ENCODE measurements at places on chromosomes 5 and 9.

GRCh38 chr5:172140866-172141265 lies 47.2 kb downstream of the STK10 start:
- DNase-seq, result no peak

- DNase-seq, result no peak
Observed at GRCh38 chr5:104452550-104452949, 890.0 kb upstream of the NUDT12 start.

- DNase-seq, result no peak
Observed at GRCh38 chr9:79430619-79431018, 141.1 kb upstream of the TLE4 start.

GRCh38 chr9:134278286-134278685 lies 48.0 kb upstream of the RXRA start:
- no peak for DNase-seq

GRCh38 chr9:21991072-21991959 lies 2.9 kb downstream of the CDKN2A start:
- no peak for DNase-seq

DNA sequence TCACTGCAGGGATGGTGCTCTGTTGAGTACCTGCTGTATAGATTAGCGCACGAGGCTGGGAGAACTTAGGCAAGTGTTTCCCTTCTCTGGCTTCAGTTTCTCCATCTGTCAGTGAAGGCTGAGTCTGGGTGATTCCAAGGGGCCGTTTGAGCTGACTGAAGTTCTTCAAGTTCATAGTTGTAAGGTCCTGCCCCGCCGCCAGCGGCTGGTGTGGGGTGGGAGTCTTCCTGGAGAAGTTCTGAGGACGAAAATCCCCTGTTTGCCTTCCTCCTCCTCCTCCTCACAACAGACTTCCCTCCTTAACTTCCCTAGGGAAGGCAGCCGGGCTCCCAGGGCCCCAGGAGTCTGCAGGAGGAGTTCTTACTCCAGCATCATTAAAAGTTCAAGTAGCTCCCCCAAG lies 1.7 kb upstream of the HRCT1 start:
- DNase-seq, result no peak

- no peak for DNase-seq
Observed at GRCh38 chr5:372556-372995, 51.1 kb downstream of the AHRR start.

DNA sequence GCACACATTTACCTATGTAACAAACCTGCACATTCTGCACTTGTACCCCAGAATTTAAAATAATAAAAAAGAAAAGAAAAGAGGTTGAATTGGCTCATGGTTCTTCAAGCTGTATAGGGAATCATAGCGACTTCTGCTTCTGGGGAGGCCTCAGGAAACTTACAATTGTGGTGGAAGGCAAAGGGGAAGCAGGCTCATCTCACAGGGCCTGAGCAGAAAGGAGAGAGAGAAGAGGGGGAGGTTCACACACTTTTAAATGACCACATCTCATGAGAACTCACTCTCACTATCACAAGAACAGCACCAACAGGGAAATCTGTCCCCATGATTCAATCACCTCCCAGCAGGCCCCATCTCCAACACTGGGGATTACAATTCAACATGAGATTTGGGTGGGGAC lies 214.6 kb downstream of the CDK5RAP2 start:
- peak; percentile 35 for DNase-seq

- DNase-seq, result peak; percentile 20
Observed at GRCh38 chr9:82560457-82560904, 502.5 kb downstream of the RASEF start.

GRCh38 chr9:131114084-131114535 lies 11.3 kb upstream of the NUP214 start:
- no peak for DNase-seq

DNA sequence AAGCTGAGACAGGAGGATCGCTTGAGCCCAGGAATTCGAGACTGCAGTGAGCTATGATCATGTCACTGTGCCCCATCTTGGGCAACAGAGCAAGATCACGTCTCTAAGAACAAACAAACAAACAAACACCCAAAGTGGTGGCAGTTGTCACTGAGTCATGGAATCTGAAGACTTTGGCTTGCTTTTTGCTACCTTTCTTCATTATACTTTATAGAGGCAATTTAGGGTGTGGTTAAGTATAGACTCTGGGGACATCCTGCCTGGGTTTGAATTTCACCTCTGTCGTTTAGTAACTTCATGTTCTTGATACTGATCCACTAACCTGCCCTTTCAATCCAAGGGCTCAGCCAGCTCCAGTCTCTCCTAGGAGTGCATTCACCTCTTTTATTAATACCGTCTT lies 13.0 kb upstream of the HOMER1 start:
- no peak for DNase-seq

DNA sequence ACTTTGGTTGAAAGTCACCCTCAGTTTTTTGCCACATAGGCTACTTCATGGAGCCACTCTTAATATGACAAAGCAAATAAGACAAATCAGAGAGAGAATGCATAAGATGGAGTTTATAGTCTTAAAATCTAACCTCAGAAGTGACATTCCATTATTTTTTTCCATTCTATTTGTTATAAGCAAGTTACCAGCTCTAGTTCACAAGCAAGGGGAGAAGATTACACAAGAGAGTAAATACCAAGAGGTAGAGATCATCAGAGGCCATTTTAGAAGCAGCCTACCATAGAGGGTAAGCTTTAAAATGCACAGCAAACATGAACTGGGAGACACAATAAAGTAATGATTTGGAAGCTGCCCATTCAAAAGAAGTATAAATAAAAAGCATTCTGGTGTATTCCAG lies 651.3 kb upstream of the MEF2C start:
- no peak for DNase-seq

DNA sequence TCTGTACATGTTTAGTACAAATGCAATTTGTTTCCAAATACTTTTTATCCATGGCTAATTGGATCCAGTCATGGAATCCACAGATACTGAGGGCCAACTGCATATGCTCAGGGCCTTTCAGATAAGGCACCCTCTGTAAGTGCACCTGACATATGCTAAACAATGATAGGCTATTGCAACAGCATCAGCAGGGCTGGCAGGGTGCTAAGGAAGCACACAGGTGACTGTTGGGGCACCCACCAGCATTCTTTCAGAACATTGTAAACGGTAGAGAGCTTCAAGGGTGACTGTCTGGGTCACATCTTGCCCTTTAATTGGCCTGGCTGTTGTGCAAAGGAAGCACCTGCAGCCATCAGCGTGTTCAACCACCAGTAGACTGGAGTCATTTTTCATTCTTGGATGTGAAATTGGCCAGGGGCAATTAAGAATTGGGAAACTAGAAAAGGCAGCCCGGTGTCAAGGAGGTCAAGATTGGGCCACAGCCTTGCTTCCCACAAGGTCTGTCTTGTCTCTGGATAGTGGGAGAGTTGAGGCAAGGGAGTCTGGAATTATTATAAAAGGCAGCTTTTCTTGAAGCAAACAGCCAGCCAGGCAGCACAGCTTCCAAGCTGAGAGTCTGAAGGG lies 129.3 kb upstream of the RAI14 start:
- no peak for DNase-seq

DNA sequence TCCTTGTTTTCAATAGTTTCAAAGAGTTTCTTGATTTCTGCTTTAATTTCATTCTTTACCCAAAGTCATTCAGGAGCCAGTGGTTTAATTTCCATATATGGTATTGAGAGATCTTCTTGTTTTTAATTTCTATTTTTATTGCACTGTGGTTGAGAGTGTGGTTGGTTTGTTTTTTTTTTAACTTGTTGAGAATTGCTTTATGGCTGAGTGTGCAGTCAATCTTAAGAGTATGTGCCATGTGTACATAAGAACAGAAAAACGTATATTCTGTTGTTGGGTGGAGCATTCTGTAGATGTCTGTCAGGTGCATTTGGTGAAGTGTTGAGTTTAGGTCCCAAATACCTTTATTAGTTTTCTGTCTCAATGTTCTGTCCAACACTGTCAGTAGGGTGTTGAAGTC lies 26.7 kb upstream of the IPPK start:
- no peak for DNase-seq

DNA sequence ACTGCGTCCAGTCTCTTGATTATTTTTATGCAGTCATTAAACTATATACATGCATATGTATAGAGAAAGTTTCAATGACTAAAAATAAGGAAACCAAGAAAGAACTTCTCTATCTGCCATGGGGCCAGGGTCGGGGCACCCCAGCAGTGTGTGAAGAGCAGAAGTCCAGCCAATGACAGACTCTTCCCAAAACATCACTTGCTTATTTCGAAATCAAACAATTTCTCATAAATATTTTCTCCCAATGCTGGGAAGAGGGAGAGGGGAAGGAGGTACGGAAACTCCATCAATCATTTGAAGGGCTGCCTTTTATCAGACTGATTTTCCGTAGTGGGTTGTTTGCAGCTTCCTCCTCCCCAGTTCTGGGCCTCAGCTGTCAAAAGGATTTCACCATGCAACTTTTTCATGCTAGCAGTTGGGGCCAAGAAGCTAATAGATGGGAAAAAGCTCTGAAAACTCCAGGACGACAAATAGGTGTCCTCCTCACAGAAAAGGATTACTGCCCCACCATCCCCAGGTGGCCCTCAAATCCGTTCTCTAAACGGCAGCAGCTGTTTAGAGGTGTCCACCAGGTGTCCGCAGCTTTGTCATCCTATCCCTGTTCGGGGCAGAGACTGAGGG lies 617 bp upstream of the FPGS start:
- peak; percentile 76 for DNase-seq

DNA sequence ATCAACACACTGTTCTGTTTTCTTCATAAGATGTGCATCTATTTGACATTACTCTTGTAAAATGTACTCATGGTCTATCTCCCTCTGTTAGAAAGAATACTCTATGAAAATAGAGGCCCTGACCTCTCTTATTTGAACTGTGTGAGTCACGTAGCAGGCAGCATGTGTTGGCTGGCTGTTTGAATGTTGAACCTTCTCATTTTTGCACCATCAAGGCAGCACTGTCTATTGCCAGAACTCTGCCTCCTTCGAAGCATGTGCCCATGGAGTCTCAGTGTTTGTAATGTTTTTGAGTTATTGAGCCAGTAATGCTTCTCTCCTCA lies 144.4 kb downstream of the ALDH1A1 start:
- DNase-seq, result no peak

DNA sequence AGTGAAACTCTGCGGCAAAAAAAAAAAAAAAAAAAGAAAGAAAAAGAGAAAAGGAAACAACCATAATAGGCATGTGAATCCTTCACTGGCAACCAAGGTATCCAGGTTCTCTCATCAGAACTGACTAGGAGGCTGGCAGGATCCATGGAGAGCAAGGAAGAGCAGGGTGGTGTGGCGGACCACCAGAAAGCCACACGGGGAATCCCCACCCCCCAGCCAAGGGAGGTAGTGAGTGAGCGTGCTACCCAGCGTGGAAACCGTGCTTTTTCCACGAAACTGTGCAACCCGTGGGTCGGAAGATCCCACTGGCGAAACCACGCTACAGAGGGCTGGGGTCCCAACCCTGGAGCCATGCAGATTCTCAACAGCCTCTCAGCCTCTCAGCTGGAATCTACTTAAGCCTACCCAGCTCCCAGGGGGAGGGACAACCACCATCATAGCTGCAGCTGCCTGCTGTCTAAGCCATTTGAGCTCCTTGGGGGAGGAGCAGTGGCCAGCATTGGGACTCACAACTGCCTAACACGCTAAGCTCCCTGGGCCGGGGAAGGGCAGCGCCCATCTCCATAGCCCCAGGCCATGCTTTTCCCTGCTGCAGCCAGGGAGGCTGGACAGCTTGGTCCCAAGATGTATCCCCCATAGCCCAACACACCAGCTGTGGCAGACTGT lies 91.6 kb downstream of the PRELID2 start:
- no peak for DNase-seq

DNA sequence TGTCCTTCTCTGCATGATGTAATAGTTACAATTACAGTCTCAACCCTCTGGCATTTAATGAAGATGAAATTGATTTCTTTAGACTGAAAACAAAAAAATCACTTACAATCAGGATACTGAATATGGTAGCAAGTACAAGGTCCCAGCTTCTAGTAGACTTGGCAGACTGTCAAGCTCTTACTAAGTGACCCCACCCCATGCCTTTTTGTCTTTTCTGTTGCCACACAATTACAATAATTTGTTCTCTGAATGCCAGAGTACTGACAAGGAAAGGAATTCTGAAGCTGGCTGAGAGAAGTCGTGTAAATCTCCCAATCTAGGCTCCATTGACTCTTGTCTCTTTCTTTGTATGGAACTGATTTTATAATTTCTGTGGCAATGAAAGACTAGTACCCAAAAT lies 154.2 kb downstream of the TMC1 start:
- no peak for DNase-seq

Measured in common myeloid progenitor, CD34-positive (primary cell).